WTC11 (cell line): ENCODE measurements at places on chromosomes 3 and 15. TPM values are rescaled to one million over a fixed set of nuclear protein-coding genes. Genes with fewer than 3 reads are reported as not detected.

DNA sequence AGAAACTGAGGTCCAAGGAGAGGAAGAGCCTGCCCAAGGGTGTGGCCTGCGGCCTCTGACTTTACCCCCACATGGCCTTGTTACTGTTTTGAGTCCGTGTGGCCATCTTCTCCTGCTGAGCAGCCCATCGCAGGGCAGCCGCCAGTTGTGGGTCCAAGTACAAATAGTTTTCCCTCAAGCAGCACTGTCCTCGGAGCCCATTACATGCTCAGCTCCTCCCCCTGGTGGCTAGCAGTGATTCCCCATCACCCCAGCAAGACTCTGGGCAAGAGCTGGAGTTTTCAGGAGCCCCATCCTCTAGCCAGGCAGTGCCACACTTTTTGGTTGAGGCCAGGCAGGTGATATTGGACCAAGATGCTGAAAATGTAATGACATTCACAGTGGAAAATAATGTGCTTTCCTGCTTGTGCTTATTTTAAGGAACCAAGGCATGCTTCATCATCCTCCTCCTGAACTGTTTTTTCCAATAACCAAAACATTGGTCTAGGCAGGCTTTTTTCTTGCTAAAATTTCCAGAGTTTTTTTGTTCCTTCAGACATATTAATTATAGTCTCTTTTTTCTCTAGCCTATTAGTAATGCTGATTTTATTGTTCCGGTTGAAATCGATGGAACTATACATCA, 23.2 kb upstream of the VILL start:
- H3K27me3 ChIP-seq = no peaks in the 10 kb centered on the region
- H3K4me3 ChIP-seq = no peak overlapping the region
- H3K36me3 ChIP-seq = peaks cover 5% of the 10 kb centered on the region
- peak; percentile 85 for DNase-seq
- H3K4me1 ChIP-seq = peaks cover 31% of the 10 kb centered on the region
- no peak overlapping the region for H3K27ac ChIP-seq

GRCh38 chr3:126395846-126396513, 1.3 kb downstream of the CFAP100 start:
- H3K27me3 ChIP-seq = peaks cover 50% of the 10 kb centered on the region
- no peaks in the 10 kb centered on the region for H3K36me3 ChIP-seq
- H3K27ac ChIP-seq = no peak overlapping the region
- H3K4me3 ChIP-seq = no peak overlapping the region

GRCh38 chr15:82122746-82123400, 77.1 kb upstream of the MEX3B start:
- H3K27ac ChIP-seq = no peak overlapping the region
- DNase-seq = no peak
- no peaks in the 10 kb centered on the region for H3K27me3 ChIP-seq
- H3K4me1 ChIP-seq = no peaks in the 10 kb centered on the region

DNA sequence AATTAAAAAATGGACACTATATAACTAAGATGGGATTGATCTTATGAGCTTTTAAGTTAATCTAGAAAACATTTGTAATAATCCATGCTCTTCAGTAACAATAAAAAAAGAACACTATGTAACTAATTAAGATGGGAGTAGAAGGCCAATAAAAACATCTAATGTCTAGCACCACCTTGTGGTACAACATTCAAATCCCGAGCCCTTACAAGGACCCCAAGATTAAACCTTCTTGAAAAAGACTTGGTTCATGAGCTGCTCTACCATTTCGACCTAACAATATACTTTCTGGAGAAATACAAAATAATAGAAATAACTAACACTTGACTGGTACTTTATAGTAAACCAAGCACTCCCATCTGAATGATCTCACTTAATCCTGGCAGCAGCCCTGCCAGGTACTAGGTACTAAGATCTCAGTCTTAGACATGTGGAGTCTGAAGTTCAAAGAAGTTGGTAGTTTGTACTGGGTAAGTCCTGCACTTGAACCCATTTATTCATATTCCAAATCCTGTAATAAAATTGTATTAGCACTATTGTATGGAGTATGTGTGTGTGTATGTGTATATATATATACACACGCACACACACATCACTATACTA, 21.8 kb downstream of the METTL6 start:
- no peak for DNase-seq
- H3K27ac ChIP-seq = no peak overlapping the region
- H3K36me3 ChIP-seq = peaks cover 3% of the 10 kb centered on the region
- H3K4me3 ChIP-seq = no peak overlapping the region
- H3K27me3 ChIP-seq = no peaks in the 10 kb centered on the region

DNA sequence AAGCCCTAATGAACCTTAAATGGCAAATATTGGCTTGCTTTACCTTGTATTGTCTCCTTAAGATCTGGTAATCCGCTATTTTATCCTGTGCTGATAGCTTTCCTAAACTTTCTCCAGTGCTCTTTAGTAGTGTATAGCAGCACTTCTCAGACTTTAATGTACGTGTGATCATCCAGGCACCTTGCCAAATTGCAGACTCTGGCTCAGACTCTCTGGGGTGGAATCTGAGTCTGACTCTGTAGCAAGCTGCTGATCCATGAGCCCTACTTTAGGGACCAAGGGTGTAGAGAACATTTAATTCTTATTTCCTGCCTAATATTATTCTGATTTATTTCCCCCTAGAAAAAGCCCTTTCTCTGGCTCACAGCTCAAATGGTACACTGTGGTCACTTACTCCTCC, 518.8 kb upstream of the ZNF385D start:
- H3K4me3 ChIP-seq = no peak overlapping the region
- DNase-seq = no peak
- H3K4me1 ChIP-seq = peaks cover 18% of the 10 kb centered on the region
- no peak overlapping the region for H3K27ac ChIP-seq

- no peak overlapping the region for H3K27ac ChIP-seq
- H3K4me1 ChIP-seq = peaks cover 4% of the 10 kb centered on the region; the same call in 1 of the 2 replicates
- H3K27me3 ChIP-seq = peaks cover 87% of the 10 kb centered on the region
- no peaks in the 10 kb centered on the region for H3K36me3 ChIP-seq
Measured at GRCh38 chr3:177351757-177352158, 154.5 kb upstream of the TBL1XR1 start.

FRMD5 gene
- 10.5 to 14.1 TPM (median 10.5 TPM) in 3 replicates for total RNA-seq

PGBD4 gene
- 1.1 to 1.2 TPM (median 1.1 TPM) in 3 replicates for total RNA-seq
